Mucosa of descending colon (tissue), 3 donors: ENCODE measurements at places on chromosomes 6 and 20. TPM values are rescaled to one million over a fixed set of nuclear protein-coding genes. Genes with fewer than 3 reads are reported as not detected.

The OLIG3 gene
- total RNA-seq, result not detected

The RSPH4A gene
- total RNA-seq, result 0.19 TPM

The UBD gene
- 4.2 TPM for total RNA-seq

The PKIB gene
- 214 TPM for total RNA-seq

The COL20A1 gene
- total RNA-seq, result not detected

The MYLIP gene
- total RNA-seq, result 64.4 TPM

The TREM2 gene
- total RNA-seq, result 0.29 TPM

The STMND1 gene
- 1.9 TPM for total RNA-seq

The RNF182 gene
- total RNA-seq, result 0.25 TPM

The HLA-DQA2 gene
- total RNA-seq, result not detected

The MMP24 gene
- total RNA-seq, result 0.70 TPM

The PTCRA gene
- not detected for total RNA-seq

The CDH26 gene
- total RNA-seq, result 0.48 TPM

The SLC25A27 gene
- total RNA-seq, result 19.5 TPM

The MAD2L1BP gene
- total RNA-seq, result 51.4 TPM

The ANKRD6 gene
- total RNA-seq, result 2.8 TPM

The THBD gene
- total RNA-seq, result 5.9 TPM

The NFKBIL1 gene
- total RNA-seq, result 15.8 TPM

The IBTK gene
- total RNA-seq, result 30.6 TPM

The GMNN gene
- 62.0 TPM for total RNA-seq

The CRYBG1 gene
- total RNA-seq, result 26.6 TPM

The ID4 gene
- 7.4 TPM for total RNA-seq

The PREP gene
- 46.5 TPM for total RNA-seq

The APCDD1L gene
- 0.57 TPM for total RNA-seq

The GABRR2 gene
- 0.72 TPM for total RNA-seq

The PRL gene
- not detected for total RNA-seq

The PRICKLE4 gene
- total RNA-seq, result 2.7 TPM

The GSTA4 gene
- total RNA-seq, result 15.5 TPM

The LPA gene
- 0.22 TPM for total RNA-seq

The IL17A gene
- total RNA-seq, result not detected

The TULP1 gene
- not detected for total RNA-seq

The PTK7 gene
- 8.3 TPM for total RNA-seq

The IPCEF1 gene
- 3.4 TPM for total RNA-seq

The SAMD10 gene
- 7.9 TPM for total RNA-seq

The TJAP1 gene
- total RNA-seq, result 33.8 TPM

The TUBB1 gene
- total RNA-seq, result not detected

The DYNLT2 gene
- total RNA-seq, result 2.4 TPM

The CPXM1 gene
- total RNA-seq, result 7.1 TPM

The C20orf141 gene
- total RNA-seq, result not detected

The SCRT2 gene
- not detected for total RNA-seq

The DPPA5 gene
- not detected for total RNA-seq

The FAXC gene
- total RNA-seq, result 25.8 TPM

The GABBR1 gene
- total RNA-seq, result 62.5 TPM

The SLC22A16 gene
- not detected for total RNA-seq

The CASS4 gene
- total RNA-seq, result 0.77 TPM

The MAFB gene
- total RNA-seq, result 3.8 TPM

The ANKEF1 gene
- 6.7 TPM for total RNA-seq

The PNPLA1 gene
- total RNA-seq, result 0.27 TPM

The GDAP1L1 gene
- total RNA-seq, result not detected

The MATN4 gene
- 0.22 TPM for total RNA-seq

The DLL1 gene
- 16.5 TPM for total RNA-seq
